Calu3 (cell line): ENCODE measurements at places on chromosomes 6 and 20. TPM values are rescaled to one million over a fixed set of nuclear protein-coding genes. Genes with fewer than 3 reads are reported as not detected.

- DNase-seq, result no peak
Observed at GRCh38 chr6:53284901-53285300, 63.8 kb downstream of the ELOVL5 start.

DNA sequence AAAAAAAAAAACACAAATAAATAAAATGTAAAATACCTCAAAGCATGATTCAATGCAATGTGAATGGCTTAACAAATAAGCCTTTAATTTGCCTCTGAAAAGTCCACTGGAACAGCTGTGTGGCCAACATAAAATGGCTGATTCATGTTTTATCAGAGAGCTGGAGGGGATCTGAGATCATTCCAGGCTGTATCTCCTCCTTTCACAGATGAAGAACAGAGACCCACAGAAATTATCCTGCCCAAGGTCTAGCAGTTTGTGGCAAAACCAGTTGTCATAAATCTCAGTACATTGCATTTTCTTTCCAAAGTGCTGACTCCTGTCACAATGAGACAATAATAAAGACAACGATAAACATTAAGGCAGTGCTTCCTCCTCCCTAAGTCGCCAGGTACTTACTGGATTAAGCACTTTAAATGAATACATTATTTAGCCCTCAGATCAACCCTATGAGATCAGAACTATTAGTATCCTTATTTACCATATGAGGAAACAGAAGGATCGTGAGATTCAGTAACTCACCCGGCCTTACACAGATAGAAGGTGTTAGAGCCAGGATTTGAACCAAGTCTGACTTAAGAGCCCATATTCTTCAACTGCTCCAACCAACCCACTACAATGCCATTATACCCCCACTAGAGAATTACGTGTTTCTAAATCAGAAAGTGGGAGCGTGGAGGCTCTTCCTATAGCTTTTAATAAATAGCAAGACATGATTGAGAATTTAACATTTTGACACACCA lies 118.3 kb downstream of the KIF13A start:
- DNase-seq, result no peak

DNA sequence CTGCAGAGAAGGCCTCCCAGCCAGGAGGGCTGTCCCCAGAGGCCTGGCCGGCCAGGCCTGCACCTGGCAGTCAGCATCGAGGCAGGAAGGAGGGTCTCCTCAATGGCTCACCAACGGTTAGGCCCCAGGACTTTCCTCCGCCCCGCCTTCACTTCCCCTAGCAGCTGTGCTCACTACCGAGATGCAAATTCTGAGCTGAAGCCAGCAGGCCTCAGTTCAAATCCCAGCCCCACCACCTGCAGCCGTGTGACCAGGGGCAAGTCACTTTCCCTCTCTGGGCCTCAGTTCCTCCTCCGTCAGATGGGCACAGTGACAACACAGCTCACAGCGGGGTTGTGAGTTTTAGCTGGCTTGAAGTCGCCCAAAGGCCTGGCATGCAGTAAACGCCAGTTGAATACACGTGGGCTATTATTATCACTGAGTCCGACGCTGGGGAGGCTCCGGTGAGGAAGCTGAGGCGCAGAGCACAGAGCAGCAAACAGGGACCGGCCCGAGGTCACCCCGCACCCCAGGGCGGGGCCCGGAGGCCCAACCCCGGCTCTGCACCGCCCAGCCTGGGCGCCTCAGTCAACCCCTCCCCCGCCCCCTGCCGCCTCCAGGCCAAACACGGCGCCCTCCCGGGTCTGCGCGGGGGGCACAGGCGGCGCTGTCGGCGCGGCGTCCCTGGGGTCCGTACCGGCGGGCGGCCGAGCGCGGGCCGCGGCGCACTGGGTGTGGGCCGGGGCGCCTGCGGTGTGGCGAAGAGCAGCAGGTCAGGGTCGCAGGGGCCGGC lies 671 bp downstream of the E2F1 start:
- DNase-seq, result peak; percentile 74

DNA sequence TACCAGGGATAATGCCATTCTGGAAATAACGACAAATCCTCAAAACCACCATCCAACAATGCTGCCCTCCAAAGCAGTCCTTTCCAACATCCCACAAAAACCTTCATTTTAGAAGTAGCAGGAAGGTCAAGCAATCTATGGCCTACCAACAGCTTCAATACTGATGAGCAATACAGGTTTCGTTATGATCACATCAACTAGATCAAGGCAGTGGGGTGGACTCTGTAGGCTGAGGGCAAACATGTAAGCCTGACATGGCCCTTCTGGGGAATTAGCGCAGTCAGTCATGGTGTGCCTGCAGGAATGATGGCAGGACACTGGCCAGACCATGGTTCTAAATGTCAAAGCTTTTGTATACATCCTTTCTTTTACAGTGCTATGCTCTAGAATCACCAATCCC lies 41.7 kb downstream of the EZR start:
- no peak for DNase-seq

GRCh38 chr6:151388997-151389617 lies 2.3 kb downstream of the ZBTB2 start:
- no peak for DNase-seq

DNA sequence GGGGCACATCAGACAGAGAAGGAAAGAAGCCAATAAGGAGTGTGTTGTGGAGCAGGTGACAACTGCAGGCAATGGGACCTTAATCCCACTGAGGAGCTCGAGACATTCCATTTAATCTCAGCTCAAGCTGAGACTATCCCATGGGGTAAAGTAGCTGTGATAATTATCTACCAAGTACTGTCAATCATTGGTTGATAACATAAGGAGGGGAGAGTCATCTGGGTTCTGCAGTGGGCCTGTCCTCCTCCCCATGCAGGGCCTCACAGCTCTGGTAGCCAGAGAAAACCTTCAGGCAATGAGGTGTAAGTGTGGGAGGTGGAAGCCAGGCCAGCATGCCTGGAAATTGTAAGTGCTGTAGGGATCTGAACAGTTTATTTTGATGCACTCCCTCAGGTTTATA lies 375.0 kb upstream of the ARID1B start:
- DNase-seq, result no peak

GRCh38 chr6:168373389-168373788 lies 53.8 kb upstream of the DACT2 start:
- DNase-seq, result no peak

RPS6KA2 gene
- total RNA-seq, result 25.8 and 41.3 TPM in 2 replicates

UNC5CL gene
- total RNA-seq, result 10.6 and 15.9 TPM in 2 replicates

ZNF165 gene
- total RNA-seq, result 6.3 and 7.0 TPM in 2 replicates

GNAS-AS1 gene
- total RNA-seq, result 0.59 TPM in 1 of 2 replicates, not detected in the other
